NCI-H146 (cell line): ENCODE measurements at places on chromosomes 4 and X.

DNA sequence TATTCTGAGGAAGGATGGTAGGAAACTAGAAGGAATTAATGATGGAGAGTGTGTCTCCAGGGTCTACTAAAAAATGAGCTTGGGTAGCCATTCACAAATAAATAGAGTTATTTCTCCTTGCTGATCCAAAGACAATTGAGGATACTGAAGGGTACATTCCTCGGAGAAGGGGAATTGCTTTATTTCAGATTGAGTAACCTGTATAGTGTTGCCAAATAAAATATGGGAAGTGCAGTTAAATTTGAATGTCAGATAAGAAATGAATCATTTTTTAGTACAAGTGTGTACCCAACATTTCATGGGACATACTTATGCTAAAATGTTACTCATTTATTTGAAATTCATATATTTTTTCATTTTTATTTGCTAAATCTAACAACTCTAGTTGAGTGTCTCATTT lies 16.0 kb upstream of the VSIG1 start:
- no peak for DNase-seq

- no peak for DNase-seq
Observed at GRCh38 chr4:113112338-113112978, 63.0 kb downstream of the ANK2 start.

DNA sequence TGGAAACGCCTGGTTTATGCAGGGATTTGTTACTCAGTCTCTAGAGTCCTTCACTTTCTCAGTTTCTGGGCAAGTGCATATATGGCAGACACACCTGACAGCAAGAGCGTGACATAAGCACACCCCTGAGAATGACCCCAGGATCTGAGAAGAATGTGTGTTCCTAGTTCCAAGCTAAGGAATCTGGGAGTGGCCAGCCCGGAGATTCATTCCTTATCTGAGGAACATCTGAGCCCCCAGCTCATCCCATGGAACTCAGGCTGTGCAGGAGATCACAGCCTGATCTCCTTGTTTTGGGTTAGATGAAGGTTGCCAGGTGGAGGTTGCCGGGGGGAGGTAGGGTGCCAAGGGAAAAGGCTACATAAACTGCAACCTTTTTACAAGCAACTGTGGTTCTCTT lies 23.8 kb upstream of the KIAA0232 start:
- DNase-seq: no peak

DNA sequence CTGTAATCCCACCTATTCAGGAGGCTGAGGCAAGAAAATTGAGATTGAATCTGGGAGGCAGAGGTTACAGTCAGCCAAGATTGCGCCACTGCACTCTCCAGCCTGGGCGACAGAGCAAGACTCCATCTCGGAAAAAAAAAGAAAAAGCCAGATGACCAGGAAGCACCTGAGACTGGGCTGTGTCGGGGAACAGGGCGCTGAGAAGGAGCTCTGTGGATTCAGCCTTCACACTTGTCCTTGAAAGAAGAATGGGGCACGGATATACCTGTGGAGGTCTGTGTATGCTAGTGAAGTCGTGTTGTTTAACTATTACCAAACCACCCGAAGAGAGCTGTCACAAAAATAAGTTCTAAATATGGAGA lies 39.3 kb upstream of the TADA2B start:
- no peak for DNase-seq

DNA sequence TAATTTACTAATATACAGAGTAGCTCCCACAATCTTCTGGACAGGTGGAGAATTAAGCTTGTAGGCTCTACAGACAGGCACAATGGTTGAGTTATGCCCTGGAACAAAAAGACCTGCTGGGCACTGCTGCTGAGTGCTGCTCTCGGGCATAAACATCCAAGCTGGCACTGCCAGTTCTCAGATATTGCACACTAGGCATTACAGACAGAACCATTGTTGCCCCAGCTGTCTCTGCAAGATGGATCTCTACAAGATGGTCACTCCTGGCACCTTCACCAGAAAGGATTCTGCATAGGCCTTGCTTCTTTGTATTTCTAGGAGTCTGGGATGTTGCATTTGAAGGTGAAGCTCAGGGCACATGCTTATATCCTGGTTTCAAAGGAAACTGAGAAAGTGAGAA lies 527.1 kb downstream of the STIM2 start:
- no peak for DNase-seq

DNA sequence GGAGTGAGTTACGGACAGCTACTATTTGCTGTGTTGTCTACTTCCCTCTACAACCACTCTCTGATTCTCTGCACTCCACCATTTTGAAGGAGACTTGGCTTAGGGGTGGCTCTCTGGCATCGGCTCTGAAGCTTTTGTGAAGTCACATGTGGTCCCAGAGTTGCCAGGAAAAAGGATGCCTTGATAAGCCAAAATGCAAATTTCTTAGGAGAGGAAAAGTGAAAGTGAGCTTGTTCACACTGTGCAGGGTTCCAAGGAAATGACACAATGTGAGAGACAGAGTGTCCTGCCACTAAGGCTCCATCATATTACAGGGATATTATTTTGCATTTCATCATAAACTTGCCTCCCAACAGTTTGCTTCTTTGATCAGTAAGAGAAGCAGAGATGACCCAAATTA lies 7.2 kb downstream of the PHOX2B start:
- no peak for DNase-seq

GRCh38 chrX:24166078-24166477 lies 16.5 kb downstream of the ZFX start:
- DNase-seq: no peak

DNA sequence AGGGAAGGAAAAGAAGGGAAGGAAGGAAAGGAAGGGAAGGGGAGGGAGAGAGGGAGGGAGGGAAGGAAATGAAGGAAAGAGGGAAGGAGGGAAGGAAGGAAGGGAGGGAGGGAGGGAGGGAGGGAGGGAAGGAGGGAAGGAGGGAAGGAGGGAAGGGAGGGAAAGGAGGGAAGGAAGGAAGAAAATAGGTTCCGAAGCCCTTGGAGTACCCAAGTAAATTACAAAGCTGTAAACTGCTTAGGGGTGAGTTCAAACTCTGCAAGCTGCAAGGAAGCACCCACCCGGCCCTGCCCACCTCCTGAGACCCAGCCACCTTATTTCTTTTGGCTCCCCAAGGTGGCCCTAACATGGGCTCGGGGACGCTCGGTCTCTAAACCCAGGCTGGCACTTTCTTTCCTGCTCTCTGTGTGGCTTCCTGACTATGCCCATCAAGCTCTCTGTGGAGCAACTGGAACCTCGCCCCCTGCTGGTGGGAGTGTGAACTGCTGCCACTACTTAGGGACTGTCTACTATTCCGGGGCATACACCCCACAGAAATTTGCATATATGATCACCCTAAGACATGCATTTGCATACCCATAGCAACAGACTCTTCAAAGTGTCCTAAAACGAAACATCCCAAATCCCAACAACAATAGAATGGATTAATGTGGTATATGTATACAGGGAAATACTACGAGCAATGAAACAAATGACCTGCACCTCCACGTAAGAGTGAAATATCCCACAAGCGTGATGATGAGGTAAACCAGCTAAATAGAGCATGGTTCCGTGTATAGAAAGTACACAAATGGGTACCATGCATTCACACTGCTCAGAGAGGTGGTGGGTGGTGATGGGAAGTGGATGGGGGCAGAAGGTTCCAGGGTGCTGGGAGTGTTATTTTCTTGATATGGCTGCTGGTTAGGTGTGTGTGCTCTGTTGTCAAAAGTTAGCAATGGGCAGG lies 151.7 kb upstream of the TBL1X start:
- DNase-seq: peak; percentile 32

- DNase-seq: peak; percentile 47
Observed at GRCh38 chrX:153646620-153647373, at the start of gene DUSP9. Gene DUSP9, plus strand, starts transcription at chrX:153647203. Its CDS starts 751 bp downstream, at chrX:153647954.

DNA sequence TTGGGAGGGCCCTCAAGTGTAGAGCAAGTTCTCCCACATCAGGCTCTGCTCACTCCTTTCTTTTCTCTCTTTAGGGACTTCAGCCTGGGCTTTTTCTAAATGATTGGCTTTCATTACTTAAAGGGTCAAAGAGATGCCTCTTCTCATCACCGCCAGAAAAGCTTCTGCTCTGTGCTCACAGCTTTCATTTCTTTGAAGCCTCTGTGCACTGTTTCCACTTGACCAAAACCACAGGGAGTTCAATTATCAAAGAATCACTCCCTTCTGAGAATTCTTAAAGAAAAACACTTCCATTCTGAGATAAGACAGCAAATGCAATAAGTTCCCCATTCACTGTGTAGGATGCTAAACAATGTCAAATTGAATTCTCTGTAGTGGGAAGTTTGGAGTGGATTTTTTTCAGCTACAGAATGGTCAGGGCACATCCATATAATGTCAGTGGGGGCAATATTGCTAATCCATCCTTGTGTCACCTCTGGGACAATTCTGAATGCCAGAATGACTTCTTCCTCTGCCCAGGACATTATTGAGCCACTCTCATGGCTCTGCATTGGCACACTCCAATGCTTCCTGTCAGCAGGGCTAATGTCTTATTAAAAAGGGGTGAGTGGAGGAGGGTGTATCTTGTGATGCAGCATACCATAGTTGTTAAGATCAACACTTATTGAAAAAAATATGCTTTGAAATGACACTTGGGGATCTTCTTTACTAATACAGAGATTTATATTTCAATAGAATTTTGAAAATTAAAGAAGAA lies 217.6 kb downstream of the SNCA start:
- DNase-seq: no peak

GRCh38 chrX:130039847-130040246 lies 57.4 kb downstream of the BCORL1 start:
- DNase-seq: no peak

GRCh38 chr4:48133669-48134068 lies 381 bp downstream of the TXK start:
- no peak for DNase-seq

GRCh38 chr4:884259-884658 lies 47.9 kb downstream of the GAK start:
- no peak for DNase-seq

DNA sequence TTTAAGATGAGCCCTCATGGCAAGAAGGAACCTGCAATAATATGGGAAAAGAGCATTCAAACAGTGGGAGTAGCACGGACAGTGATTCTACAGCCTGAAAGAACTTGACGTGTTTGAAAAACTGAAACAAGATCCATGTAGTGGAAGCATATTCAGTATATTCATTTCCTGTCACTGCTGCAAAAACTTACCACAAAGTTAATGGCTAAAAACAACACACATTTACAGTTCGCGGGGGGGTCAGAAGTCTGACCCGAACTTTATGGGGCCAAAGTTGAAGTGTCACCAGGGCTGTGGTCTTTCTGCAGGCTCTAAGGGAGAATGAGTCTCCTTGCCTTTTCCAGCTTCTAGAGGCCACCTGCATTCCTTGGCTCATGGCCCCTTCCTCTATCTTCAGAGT lies 52.6 kb upstream of the ARX start:
- DNase-seq: no peak

DNA sequence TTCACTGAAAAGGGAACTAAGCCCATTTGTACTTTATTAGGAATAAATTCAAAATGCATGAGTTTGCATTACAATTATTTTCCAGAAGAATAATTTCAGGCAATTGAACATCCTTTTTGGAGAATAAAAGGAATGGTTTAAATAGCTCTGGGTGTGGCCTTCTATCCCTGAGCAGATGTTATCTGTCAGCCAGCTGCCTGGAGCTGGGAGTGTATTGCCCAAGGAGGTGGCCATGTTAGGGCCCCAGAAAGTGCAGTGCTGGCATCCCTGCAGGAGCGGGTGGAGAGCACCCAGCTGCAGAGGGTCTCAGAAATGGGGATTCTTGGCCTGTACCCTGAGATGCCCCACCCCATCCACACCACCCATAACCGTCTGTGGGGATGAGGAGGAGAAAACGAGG lies 21.6 kb upstream of the VEGFD start:
- no peak for DNase-seq

DNA sequence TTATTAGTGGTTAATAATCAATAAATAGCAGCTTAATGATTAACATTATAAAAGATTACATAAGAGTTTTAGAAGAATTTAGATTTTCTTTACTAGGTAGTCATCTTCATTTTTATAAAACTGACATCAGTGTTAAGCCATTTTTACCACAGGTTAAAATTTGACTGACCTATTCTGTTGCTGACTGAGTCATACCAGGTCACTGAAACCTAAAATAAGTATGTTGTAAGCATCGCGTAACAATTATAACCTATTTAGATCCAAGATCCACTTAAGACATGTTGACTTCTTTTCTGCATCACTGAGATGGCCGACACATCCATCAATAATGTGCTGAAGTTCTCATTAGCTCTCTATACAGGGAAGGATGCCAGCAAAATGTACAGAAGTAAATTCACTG lies 36.7 kb downstream of the ARX start:
- DNase-seq: no peak

DNA sequence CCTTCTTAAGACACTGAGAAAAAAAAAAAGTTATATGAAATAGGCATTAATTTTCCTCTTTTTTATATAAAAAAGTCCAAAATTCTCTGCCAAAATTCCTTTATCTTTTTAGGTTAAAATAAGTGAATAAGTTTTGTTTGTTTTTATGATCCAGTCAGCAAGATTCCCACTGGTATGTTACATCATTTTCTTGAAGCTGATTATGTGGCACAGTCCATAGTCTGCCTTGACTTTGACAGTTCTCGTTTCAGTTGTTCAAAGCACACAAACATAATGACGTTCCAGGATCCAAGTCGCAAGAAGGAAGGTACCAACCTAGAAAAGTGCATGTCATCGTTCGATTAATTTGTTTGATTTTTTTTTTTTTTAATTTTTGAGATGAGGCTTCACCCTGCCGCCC lies 9.1 kb downstream of the UCP1 start:
- DNase-seq: no peak

- DNase-seq: peak; percentile 25
Observed at GRCh38 chr4:180060159-180060889, 2182.9 kb upstream of the TENM3 start.

DNA sequence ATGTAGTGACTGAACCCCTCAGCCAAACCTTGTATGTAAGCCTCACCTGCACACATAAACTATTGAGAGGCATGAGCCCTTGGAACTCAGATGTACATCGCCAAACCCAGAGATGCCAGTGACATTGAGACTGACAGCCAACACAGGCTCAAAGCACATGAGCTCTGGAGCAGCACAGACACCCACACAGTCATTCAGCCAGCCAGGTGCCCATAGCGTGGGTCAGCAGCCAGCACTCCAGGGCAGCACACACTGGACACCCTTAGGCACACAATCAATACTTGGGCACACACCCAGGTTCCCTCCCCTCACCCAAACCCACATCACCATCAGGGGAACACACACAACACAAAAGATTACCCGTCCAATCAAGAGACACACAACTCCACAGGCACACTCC lies 4.3 kb upstream of the TIMP1 start:
- DNase-seq: no peak
